ENCODE measurements at places on chromosomes 5 and 9.

DNA sequence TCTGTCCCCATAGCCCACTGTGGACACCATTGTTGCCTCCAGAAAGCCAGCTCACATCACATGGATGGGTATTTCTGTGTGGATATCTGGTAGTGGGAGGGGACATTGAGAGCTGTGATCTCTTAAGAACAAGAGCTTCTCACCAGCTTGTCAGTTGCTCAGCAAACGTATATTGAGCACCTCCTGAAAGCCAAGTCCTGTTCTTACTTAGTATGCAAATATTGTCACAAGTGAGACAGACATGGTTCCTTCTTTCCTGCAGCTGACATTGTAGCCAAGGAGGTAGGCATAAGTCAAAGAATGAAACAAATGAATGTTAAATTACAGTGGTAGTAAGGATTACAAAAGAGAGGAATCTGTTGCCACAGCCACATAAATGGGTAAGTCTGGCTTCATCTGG is 3.8 kb downstream of the TCOF1 start:
- DNase-seq, result no peak

GRCh38 chr9:93041108-93041802 is 17.2 kb upstream of the SUSD3 start:
- no peak for DNase-seq

GRCh38 chr5:151020304-151021110 is at the start of gene GPX3:
Gene GPX3, plus strand, starts transcription at chr5:151020591. Its CDS starts 64 bp downstream, at chr5:151020655.
- no peak for DNase-seq

GRCh38 chr9:112084334-112084733 is 90.8 kb downstream of the SUSD1 start:
- no peak for DNase-seq

- DNase-seq, result peak; percentile 88
These were observed 12.3 kb downstream of the P4HA2 start for GRCh38 chr5:132215329-132215728.

GRCh38 chr9:13948037-13948436 is 365.9 kb downstream of the NFIB start:
- DNase-seq, result no peak

- no peak for DNase-seq
These were observed 787.3 kb upstream of the WWC1 start for GRCh38 chr5:167503926-167504720.

- DNase-seq, result peak; percentile 47
These were observed 247.1 kb downstream of the NFIB start for GRCh38 chr9:14066831-14067230.

GRCh38 chr9:13728131-13728530 is 448.6 kb upstream of the MPDZ start:
- DNase-seq, result no peak

DNA sequence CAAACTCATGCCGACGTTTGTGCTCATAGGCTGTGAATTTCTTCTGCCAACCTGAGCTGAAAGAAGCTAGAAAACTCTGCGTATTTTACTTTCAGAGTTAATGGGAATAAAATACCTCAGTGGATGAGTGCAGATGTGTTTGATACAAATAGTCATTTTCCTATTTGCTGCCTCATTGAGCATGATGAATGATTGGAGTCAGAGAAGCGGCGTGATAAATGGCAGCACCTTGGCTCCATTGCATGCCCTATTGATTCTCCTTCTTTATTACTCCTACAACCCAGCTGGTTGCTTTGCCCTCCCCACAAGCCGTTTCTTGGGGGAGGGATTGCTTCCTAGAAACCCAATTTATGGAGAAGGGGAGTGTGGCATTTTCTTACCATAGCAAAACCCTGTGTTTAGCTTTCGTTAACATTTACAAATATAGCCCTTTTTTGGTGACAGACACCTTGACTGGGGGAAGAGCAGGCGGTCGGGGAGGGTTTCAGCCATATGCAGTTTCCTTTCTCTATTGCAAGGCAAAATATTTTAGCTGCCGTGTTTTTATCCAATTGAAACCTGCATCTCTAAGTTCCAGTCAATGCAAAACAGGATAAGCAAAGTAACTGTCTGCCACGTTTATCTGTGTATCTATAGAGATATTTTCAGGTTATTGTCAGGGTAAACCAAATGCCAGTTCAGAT is 93.1 kb upstream of the TBCA start:
- no peak for DNase-seq

DNA sequence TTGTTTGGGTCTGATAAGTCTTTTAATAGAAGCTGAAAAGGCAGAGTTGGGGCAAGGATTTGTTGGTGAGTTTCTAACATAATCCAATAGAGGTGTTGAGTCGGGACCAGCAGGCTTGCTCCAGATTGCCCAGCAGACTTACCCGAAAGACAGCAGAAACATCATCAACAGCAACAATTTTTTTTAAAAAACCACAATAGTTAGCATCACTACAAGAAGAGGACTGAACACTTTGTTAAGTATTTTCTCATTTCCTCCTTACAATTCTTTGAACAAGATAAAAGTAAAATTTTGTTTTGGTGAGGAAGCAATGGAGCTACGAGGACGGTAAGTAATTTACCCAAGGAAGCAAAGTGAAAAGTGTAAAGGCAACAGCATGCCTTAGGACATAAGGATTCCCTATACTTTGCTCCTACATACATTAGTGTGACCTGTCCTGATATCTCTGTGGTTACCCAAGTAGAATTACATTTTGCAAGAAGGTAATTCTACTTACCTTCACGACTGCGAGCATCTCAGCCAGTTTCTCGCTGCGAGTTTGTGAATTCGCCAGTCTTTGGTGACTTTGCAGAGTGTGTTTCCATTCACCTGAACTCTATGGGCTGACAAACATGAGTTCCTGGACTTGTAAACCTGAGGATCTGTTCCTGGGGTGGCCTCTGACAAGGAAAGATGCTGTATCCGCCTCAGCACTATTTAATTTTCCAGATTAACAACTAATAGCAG is 13.2 kb downstream of the ITK start:
- DNase-seq, result no peak

- DNase-seq, result no peak
These were observed 77.5 kb downstream of the GNAQ start for GRCh38 chr9:77954013-77954665.

GRCh38 chr5:57414857-57415256 is 67.8 kb downstream of the ACTBL2 start:
- no peak for DNase-seq

DNA sequence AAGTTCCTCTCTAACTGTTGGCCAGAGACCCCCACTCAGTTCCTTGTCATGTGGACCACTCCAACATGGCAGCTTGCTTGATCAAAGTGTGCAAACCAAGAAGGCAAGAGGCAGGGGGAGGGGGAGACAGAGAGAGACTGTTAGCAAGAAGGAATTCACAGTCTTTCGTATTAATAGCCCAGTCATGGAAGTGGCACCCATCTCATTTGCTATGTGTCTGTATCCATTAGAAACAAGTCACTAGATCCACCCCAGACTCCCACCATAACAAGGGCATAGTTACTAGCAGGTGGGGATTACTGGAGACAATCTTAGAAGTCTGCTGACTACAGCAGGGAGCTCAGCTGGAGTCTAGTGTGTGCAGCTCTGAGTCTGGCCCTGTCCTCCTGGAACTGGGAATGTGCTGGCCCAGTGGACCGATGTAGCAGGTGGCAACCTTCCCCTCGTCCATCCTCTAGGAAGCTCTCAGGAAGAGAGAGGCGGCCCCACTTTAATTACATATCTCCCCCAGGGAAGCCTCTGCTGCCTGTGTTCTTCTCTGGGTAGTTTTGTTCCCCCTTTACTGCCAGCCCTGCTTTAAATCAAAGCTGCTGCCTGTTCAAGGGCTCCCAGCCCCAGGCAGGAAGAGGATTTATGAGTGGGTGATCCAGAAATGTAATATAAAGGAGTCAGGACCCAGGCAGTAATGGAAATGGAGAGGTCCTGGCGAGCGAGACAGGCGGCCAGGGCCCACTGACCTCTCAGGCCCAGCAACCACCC is 47.8 kb upstream of the ALDH1B1 start:
- DNase-seq, result no peak

GRCh38 chr5:56733580-56733979 is 81.8 kb upstream of the MAP3K1 start:
- peak; percentile 17 for DNase-seq

DNA sequence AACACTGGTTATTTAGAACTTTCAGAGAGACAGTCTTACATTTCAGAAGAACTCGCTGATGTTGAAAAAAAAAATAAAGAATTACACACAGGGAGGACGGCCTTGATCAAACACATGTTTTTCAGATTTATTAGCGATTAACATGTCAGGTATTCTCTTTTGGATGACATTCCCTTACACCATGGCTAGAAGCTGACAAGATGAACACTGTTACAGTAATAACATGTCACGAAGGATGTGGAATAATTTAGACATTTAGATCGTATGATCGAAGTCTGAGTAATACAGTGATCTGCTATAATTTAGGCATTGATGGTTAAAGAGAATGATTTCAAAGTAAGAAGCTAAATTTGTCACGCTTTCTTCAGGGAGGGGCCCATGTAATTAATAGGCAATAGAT is 24.6 kb upstream of the FBXL7 start:
- DNase-seq, result no peak

GRCh38 chr5:151812757-151813309 is 41.1 kb downstream of the G3BP1 start:
- DNase-seq, result peak; percentile 22

- DNase-seq, result no peak
These were observed 97.5 kb downstream of the PIP5K1B start for GRCh38 chr9:68802525-68803015.

DNA sequence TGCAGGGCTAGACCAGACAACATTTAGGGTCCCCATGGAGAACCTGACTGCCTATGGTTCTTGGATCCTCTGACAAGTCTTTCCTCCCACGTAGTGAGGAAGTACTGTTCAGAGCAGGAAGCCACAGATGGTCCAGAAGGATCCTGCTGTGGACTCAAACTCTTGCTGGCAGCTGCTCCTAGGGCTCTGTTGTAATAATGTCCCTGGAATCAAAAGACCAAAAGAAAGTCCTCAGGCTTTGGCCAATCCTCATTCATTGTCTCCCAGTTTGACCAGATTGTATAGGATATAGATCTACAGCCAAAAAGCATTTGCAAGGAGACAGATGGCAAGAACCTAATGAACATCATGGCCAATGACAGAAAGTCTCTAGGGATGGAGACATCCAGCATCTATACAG is 53.9 kb downstream of the SEMA6A start:
- no peak for DNase-seq

DNA sequence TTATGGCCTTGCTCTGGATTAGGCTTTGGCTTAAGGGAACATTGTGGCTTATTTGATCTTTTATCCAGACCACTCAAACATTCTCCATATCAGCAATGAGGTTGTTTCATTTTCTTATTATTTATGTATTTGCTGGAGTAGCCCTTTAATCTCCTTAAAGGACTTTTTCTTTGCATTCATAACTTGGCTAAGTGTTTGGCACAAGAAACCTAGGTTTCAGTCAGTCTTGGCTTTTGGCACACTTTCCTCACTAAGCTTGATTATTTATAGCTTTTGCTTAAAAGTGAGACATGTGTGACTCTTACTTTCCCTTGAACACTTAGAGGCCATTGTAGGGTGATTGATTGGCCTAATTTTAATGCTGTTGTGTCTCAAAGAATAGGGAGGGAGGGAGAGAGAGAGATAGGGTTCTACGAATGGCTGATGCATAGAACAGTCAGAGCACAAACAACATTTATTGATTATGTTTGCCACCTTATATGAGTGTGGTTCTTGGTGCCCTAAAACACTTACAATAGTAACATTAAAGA is 2265.3 kb upstream of the C9orf72 start:
- DNase-seq, result no peak

DNA sequence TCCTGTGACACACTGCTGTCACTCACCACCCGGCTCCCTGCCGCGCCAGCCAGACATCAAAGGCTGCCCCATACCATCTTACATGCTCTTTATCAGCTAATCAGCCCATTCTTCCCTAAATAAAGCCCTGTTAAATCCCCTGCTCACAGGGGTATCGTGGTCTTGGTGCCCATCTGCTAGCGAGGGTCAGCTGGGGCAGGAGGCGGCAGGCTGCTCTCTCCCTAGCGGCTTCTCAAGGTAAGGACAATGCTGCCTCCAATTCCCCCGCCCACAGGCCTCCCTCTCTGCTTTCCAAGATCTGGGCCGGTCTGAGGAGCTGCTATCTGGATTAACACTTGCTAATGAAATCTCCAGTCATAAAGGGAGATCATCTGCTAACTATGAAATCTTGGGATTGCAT is 26.8 kb downstream of the BARHL1 start:
- DNase-seq, result no peak

GRCh38 chr5:59542851-59543820 is 350.4 kb downstream of the PDE4D start:
- DNase-seq, result no peak

GRCh38 chr9:114935119-114935518 is 4.7 kb upstream of the TNFSF8 start:
- no peak for DNase-seq

- peak; percentile 42 for DNase-seq
These were observed 64.3 kb downstream of the GOLM1 start for GRCh38 chr9:86034863-86035734.

DNA sequence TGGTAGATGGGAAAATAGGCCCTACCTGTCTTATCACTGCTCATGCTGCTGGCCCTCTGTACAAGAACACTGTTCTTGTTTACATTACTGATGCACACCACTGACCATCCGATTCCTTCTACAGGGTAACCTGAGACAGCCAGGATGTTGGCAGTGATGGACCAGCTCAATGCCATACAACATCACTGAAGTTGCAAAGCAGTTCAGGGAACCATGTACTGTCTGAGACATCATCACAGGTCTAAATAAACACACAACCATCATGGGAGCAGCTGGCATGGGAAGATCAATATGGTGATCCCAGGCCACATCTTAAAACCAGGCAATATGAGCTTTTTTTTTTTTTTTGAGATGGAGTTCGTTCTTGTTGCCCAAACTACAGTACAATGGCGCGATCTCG is 59.0 kb downstream of the IARS1 start:
- no peak for DNase-seq

DNA sequence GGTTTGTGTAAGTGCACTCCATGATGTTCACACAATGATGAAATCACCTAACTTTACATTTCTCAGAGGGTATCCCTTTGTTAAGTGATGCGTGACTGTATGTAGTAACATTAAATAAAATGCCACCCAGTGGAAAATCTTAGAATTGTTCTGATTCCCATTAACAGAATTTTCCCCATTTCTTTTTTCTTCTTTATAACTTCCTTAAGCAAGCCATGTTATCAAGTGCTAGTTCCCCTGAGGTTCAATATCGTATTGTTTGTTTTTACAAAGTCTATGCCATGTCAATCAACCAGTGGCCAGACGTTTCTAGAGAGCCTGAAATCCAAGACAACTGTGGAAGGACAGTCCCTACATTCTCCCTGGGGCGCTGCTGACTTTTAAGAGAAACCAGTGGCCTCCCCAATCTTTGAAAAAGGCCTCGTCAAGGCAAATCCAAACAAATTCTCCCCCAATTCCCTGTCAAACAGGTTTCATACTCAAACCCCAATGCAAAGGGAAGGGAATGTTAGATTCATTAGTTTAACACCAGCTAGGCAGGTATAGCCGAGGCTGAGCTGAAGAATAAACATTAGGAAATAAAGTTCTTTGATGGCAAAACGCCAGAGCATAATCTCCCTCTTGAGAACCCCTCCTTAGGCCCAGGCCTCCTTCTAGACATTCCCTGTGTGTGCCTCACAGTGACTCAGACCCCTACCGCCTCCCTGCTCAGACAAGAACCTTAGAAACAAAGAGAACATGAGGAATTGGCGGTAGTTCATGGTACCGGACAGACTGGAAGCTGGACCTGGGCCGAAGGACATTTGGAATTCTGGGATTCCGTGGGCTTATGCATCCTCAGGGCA is 198.7 kb downstream of the GNA14 start:
- peak; percentile 11 for DNase-seq
